ENCODE measurements at places on chromosomes 6 and 20.

- DNase-seq = peak; percentile 43
These were observed 1.6 kb downstream of the PSMA7 start for GRCh38 chr20:62141397-62142251.

GRCh38 chr20:33971147-33971975, 22.4 kb upstream of the RALY start:
- no peak for DNase-seq

DNA sequence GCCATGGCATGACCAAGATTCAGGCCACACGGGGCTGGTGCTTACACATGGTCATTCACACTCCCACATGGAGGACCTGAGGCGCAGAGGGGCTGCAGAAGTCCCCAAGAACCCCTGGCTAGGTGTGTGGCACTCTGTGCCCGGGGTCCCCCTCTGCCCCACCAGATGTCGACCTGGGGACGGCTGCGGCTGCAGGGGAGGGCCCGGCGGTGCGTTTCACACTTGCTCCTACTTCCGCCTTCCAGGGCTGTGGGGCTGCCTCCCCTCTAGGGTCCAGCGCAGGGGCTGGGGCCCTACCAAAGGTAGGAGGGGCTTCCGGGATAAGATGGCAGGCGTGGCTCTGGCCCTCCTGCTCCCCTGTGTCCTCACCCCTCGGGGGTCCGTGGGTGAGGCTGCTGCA, 81.1 kb upstream of the SLCO4A1 start:
- no peak for DNase-seq

- no peak for DNase-seq
These were observed 91.6 kb downstream of the PSMG4 start for GRCh38 chr6:3350252-3350796.

DNA sequence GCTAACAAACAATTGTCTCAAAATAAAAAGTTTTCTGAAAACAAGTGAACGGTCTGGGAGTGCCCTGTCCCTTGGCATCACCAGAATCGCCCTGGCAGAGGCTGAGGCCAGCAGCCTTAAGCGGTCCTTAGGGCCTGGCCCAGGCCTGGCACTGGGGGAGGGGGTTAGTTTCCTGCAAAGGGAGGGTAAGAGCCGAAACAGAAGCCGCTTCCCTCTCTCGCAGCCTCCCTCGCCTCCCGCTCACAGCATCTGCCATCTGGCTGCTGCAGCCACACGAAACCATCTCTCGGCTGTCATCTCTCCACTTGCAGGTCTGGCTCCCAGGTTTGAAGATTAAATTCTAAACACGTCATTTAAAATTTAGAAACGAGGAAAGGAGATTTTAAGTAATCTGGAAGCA, 31.5 kb downstream of the PMEPA1 start:
- DNase-seq = no peak

GRCh38 chr20:36572701-36573102, 695 bp upstream of the TGIF2 start:
- peak; percentile 28 for DNase-seq

DNA sequence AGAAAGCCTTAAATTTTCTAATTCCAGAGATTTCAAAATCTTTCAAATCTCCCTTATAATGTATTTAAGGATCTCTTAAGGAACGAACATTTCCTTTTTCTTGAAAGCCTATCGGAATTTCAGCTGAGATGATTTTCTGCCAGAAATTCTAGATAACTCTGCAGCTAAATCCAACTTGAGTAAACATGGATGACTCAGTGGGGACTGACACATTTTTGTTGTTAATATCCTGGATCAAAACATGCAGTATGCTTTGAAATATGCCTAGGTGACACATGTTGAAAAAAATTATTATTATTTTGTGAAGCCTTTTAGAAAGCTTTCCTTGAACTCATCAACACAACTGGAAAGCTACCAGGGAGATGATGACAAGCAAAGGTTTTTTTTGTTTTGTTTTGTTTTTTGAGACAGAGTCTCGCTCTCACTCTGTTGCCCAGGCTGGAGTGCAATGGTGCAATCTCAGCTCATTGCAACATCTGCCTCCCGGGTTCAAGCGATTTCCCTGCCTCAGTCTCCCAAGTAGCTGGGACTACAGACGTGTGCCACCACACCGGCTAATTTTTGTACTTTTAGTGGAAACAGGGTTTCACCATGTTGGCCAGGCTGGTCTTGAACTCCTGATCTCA, 140.1 kb upstream of the SNX9 start:
- DNase-seq = peak; percentile 82

DNA sequence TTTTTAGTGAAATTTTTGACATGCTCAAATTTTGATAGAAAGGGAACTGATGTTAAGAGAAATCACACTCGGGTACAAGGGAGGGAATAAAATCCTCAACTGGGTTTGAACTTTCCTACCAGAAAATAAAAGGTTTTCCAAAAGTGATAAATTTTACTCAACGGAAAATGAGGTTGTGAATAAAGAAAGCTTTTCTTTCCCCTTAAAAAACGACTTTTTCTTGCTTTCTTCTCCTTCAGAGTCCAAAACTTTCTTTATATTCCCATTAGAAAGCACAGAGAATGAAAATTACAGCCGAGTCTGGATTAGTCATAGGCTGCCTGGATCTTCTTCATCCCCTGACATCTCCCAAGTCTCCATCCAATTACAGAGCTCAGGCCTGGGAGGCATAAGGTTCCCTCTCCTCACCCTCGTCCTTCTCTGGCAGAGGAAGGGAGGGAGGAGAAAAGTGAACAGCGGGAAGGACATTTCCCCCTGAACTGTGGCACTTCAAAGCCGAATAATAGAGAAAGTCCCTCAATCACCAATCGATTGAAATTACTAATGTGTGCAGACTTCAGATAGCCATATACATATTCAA, 28.1 kb upstream of the QKI start:
- no peak for DNase-seq
